ENCODE measurements at places on chromosomes 4 and X.

DNA sequence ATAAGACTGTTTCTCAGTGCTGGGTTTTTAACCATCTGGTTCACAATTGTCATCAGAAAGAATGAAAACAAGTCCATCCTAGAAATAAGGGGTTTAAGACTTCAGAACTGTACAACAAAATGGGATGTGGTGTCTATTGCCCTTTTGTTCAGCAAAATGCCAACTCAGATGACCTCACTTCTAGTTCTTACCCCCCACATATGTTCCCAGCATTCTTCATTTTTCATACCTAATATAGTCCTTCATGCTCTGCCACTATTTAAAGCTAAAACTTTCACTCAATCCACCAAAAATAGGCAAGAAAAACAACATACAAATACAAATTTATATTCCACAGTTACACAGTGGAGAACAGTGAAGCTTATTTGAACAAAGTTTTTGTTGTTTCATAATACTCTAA is 111.4 kb downstream of the SORBS2 start:
- DNase-seq = no peak

DNA sequence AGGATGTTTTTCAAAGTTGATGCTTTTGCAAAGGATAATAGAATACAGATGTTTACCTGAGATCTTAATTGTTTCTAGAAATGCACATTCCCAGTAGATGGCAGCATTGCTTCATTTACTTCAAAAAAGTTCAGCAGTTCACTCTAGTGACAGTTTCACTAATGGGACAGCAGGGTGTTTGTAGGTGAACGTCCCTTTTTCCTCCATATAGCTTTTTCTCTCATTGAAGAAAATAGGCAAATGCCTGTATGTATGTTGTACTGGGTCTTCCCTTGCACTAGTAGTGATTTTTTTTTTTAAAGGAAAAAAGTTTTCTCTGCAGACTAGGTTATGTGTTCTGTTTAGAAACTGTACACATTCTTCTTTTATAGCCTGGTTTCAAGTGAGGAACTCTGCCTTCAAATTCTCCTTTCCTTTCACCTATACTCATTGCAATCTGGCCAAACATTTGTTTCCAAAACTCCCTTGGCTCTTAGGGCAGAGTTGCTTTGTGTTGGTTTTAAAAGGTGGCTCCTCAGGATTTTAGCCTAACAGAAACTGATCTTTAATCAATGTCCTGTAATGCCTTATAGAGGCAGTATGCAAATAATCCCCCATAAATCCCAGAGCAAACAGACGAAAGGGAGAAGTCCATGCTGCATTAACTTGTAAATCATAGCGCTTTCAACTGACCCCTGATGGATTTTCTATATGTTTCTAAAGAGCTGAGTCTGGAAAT is 86.3 kb downstream of the EGF start:
- no peak for DNase-seq

DNA sequence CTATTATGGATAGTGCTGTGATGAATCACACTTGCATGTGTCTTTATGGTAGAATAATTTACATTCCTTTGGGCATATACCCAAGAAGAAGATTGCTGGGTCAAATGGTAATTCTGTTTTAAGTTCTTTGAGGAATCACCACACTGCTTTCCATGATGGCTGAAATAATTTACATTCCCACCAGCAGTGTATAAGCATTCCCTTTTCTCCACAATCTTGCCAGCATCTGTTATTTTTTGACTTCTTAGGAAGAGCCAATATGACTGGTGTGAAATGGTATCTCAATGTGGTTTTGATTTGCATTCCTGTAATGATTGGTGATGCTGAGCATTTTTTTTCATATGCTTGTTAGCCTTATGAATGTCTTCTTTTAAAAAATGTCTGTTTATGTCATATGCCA is 1120.2 kb downstream of the ARAP2 start:
- DNase-seq = no peak

DNA sequence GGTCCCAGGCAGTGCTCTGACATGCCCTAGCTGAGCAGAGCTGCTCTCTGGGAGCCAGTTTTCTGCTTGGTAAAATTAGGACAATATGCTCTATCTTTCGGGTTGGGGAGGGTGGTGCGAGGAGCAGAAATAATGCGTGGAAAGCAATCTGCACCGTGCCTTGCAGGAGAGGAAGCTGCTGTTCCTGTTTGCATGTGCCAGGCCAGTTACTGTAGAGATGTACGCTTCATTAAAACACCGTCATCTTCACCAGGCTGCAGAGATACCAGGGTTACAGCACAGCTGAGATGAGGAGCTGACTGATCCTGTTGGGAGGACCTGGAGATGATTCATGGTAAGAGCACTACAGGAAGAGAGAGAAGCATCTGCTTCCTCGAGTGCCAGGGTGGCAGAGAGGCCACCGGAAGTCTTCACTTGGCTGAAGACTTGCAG is 29.5 kb upstream of the IRF2 start:
- peak; percentile 47 for DNase-seq

GRCh38 chr4:19026281-19026680 is 1004.7 kb upstream of the LCORL start:
- no peak for DNase-seq

- DNase-seq = no peak
Observed at GRCh38 chrX:57353472-57354132, 67.1 kb downstream of the FAAH2 start.

GRCh38 chrX:2261831-2262667 is 238.7 kb downstream of the DHRSX start:
- no peak for DNase-seq

GRCh38 chr4:183099537-183100297 is 660 bp downstream of the WWC2 start:
- DNase-seq = peak; percentile 32

- DNase-seq = no peak
Observed at GRCh38 chrX:18702362-18703195, 4.9 kb upstream of the PPEF1 start.

GRCh38 chr4:23630110-23630509 is 259.7 kb downstream of the PPARGC1A start:
- DNase-seq = no peak

GRCh38 chrX:1378306-1378759 is 13.6 kb downstream of the SLC25A6 start:
- no peak for DNase-seq

DNA sequence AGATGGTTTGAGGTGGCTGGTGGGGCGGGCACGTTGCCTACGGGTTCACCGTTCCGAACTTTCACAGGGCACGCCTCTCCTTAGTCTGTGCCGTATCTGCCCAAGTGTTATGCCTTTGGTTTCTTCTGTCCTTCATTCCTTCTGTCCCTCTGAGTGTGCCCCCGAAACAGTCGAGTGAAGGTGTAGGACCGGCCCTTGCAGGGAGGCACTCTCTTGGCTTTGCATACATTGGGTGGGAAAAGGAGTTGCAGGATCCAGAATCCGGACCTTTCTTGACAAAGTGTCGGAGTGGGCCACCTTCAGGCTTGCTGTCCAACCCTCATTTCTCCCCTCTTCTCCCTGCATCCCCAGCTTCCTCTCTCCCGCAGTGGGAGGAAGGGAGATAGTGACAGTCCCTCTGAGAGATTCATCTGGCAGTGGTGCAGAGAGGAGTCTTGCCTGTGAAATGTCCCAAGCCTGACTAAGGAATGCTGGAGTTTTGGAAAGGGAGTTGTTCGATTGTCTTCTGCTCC is 569 bp downstream of the ARFIP1 start:
- DNase-seq = no peak

- no peak for DNase-seq
Observed at GRCh38 chr4:3865986-3866812, 100.0 kb downstream of the ADRA2C start.

DNA sequence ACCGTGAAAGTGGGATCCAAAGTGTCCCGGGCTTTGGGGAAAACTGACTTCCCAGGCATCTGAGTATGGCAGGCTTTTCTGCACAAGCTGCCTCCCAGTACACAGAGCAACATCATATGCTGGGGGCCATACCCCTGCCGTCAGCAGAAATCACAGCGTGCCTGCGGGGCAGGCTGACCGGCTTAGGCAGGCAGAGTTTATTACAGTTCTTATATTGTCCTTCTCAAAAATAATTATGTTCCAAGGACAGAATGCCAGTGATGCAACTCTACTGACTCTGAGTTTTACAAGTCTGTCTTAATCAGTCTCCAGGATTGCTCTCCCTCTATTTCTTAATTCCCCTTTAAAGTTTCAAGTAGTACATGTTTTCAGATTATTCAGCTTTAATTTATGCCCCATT is 37.0 kb downstream of the IL21 start:
- no peak for DNase-seq

GRCh38 chr4:156193106-156193505 is 239.4 kb upstream of the CTSO start:
- DNase-seq = no peak

DNA sequence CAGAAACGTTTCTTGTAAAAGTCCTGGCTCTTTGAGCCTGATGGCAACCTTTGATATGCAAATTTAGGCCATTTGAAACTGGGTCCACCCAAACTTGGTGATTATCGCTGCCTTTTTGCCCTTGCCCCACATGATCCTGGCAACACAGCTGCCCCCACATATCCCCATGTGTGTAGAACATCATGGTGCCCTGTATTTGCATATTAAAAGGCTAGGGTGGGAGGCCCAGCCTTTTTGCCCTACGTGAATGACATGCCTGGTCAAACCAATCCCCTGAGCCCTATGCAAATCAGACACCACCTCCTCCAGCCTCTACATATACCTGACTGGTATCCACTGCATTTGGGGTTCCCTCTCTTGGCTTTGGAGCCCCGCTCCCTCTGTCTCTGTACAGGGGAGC is 202.4 kb downstream of the MAB21L2 start:
- no peak for DNase-seq

- no peak for DNase-seq
Observed at GRCh38 chr4:113823291-113823659, 61.7 kb upstream of the CAMK2D start.

- DNase-seq = no peak
Observed at GRCh38 chr4:89305712-89306437, 1.7 kb downstream of the GPRIN3 start.

DNA sequence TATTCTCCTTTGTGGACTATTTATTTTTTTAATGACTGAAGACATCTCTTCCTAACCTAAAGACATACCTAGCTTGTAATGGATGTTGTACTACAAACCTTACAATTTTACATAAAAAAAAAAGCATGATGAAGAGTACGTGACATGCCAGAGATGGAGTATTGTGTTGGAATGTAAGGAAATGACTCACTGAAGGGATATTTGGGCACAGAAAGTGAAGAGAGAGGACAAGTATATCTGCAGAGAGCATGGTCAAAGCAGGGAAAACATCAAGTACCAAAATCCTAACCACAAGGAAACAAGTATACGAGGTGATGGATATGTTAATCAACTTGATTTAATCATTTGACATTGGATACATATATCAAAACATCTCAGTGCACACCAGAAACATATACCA is 1051.4 kb upstream of the PRKX start:
- no peak for DNase-seq

DNA sequence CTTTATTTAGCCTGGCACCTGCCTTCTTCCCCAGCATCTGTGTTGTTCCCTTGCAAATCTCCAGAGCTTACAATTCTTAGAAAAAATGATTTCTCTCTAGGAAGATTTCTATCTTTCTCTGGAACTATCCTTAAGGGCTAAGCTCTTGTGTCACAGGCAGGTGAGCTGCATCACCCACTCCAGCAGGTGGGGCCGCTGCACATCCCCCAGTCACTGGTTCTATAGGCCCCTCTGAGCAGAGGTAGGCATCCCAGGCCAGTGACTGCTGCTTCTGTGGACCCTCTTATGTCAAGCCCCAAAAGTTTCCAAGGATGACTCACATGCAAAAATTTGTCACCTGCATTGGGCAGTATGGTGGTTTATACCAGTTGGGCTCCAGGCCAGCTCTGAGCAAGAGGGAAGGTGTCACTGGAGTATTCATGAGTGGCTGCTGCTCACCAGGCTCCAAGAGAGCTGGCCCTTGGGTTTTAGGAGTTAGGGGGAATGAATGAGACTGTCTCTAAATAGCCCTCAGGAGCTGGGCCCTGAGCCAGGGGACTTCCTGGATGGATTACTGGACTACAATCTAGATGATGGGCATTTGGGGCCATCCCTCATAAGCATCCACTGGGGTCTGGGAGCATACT is 208.1 kb upstream of the EOLA2 start:
- DNase-seq = no peak

Measured in activated T-cell treated with anti-CD3 and anti-CD28 coated beads, Interleukin-2, amount 50 U/mL, for 48 hours (primary cell).